ENCODE measurements at places on chromosomes 2 and 18.

- DNase-seq: no peak
Observed at GRCh38 chr2:118202707-118203303, 114.5 kb downstream of the INSIG2 start.

GRCh38 chr2:134233728-134234136 is 20.1 kb upstream of the MGAT5 start:
- peak; percentile 39 for DNase-seq

GRCh38 chr2:208713066-208713745 is 306.6 kb downstream of the PTH2R start:
- no peak for DNase-seq

DNA sequence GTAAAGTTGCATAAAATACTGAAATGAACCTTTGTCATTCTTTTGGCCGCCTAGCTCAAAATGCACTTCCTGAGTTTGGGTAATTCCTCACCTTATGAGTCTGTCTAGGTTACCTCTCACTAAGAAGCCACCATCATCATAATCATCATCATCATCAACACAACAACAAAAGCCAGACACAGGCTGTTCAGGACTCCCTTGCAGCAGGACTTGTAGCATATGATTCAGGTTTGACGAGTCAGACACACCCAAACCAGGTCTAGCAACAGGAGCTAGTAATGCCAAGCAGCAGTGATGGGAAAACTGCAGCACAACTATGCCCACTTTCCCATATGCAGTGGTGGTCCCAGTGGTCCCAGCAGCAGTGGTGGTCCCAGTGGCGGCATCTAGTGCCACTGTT is 2.8 kb upstream of the SGO2 start:
- no peak for DNase-seq

- peak; percentile 8 for DNase-seq
Observed at GRCh38 chr2:109466674-109467575, 146.8 kb downstream of the SEPTIN10 start.

DNA sequence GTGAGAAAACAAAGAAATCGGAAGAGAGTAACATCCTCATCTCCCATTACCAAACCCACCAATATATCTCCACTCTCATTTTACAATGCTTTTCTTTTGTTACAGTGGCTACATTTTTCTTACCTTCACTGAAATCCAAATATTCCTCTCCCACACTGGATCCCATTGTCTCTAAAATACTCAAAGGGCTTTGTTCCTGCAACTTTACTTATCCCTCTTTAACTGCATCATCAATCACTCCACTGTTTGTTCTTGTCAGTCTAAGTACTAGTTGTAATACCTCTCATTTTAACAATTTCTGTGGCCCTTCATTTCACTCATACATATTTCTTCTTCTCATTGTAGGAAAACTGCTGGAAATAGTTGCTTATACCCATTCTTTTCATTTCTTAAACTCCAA is 464.2 kb upstream of the PIK3C3 start:
- no peak for DNase-seq

DNA sequence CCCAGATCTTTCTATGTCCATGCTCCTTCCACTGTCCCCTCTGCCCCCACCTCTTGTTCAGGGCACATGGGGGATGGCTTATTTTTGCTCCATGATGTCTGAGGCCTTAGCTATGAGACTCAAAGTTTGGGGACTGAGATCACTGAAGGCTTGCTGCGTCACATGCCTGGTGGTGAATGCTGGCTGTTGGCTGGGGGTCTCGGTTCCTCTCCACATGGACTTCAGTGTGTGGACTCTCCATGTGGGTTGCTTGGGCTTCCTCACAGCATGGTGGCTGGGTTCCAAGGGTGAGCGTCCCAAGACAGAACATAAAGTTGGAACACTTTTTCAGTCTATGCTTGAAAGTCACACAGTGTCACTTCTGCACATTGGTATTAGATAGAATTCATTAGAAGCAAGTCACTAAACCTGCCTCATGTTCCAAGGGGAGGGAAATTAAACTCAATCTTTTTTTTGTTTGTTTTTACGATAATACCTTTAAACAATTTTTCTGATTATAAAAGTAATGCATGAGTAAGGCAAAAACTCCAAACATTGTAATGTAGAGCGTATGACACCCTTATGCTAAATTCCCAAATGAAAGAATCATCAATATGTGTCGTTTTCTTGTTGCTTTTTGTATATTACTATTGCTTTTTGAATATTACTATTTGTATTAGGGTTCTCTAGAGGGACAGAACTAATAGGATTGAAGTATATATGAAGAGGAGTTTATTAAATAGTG is 111.7 kb downstream of the MYCN start:
- DNase-seq: no peak

Data from NCI-H524 (cell line).